ENCODE measurements at places on chromosomes 3 and 15. TPM values are rescaled to one million over a fixed set of nuclear protein-coding genes. Genes with fewer than 3 reads are reported as not detected.

The MYL3 gene
- not detected for polyA plus RNA-seq

- DNase-seq: peak; percentile 81
Measured at GRCh38 chr15:76533060-76533820, 196.7 kb downstream of the ISL2 start.

The RARRES1 gene
- polyA plus RNA-seq: not detected

DNA sequence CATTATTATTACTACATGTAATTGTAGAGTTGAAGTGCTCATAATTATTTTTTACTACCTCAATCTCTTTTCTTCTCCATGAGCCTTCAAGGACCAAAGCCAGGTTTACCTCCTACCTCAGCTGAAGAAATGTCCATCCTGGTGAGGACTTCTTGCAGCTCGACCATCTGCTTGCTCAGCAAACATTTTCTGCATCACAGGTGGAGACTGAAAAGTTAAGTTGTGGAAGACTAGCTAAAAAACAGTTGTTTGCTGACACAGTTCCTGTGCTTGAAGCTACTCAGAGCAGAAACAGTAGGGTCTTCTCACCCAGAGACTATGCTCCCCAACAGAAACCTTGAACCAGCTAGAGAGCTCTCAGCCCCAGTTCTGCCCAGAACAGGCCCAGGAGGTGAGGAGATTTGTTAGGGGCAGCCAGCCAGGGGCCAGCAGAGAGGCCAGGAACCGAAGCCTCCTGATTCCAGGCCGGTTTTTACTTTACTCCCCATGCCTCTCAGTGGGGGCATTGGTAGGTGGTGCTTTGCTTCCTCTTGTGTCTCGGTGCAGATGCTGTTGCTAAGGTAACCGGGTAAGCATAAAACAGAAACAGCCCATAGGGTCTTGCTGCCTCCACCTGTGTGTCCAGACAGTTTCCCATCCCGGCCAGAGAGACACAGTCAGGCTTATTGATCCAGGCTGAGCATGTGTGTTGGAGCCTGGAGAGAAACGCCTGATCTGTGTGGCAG is 54.9 kb downstream of the CCNL1 start:
- DNase-seq: no peak

DNA sequence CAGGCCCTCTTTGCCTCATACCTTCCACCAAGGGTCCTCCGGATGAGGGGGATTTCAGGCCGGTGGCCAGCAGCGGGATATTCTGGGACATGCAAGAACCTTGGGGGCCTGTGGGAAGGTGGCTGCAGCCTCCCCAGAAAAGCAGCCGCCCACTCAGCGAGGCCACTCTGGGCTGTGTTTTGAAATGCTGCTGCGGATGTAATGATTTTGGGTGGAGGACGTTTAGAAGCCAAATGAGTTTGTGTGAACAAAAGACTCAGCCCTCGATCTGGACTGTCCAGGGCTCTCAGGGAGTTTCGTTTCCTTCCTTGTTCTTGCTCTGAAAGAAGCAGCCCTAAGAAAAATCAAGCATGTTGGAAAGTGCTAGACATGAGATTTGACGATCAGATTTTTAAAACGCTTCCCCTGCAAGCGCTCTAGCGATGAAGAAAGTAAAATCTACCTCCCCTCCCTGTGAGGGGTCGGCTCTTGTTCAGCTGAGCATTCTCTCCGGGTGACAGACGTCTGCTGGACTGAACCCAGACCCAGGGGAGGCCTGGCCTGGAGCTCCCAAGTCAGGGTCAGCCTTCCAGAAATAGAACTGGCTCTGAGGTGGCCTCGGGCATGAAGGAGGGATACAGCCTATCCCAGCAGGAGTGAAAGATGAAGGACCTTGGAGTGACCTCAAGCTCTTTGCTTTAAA is 12.9 kb downstream of the HEG1 start:
- DNase-seq: no peak

DNA sequence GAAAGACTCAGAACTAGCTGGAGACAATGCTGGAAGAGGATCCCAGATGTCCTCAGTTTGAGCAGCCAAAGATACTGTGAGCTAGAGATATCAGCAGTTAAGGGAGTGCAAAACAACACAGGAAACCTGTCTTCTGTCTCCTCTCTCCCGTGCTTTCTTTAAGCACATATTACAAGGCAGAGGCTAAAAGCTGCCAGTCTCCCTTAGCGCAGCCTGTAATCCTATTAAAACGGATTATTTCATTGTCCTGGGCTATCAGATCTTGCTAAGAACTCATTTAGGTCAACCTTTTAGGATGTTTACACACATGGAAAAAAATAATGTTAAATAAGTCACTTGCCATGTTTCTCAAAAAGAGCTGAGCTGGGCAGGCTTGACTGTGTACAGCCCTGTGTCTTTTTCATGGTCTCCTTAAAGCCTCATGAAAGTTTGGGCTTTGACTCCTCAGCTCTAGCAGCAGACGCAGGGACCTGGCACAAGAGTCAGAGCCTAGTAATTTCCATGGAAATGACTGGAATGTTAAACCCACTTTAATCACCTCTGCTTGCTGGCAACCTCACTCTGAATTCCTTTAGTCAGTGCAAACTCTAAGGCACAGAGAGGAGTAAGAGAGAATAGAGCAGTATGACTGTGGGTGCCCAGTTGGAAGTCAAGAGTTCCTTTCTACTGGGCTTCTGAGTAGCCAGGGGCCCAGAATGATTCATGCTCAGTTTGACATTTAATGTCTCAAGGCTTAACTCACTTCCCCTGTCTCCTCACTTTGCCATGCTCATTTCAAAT is 491.9 kb downstream of the NTRK3 start:
- DNase-seq: no peak

The HIGD2B gene
- not detected for polyA plus RNA-seq

The CPN2 gene
- 29.3 TPM for polyA plus RNA-seq

DNA sequence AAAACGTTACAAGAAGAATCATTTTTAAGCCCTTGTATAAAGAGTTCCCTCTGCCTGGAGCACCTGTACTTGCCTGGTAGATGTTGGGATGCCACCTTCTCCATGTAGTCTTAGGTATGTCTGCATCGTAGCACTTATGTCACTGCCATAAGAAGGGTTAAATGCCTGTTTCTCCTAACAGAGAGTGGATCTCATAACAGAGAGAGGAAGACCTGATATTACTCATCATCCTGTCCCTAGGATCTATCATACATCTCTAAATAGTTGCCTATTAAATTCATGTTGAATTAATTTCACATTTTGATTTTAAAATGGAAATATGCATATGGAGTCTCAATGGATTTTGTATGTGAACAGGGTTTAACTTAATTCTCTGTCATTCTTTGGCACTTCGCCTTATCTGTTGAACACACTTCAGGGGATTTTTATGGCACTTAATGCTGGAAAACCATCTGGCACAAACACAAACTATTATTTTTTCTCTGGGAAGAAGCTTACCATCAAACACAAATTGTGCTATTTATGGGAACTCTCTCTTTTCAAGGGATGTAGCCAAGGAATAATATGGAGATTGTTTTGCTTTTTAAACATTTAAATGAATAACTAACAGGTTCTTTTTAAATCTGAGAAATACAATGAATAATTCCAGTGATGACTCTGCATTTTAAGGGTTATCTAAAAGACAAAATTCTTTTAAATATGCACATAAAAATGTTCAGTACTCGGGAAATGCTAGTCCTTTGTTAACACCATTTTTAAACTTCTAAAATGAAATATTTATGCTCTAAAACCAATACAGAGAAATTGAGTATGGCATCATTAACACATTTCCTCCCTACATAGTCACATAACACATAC is 230.7 kb downstream of the ZNF385D start:
- no peak for DNase-seq

The SEMA3B gene
- polyA plus RNA-seq: 173 TPM

- no peak for DNase-seq
Measured at GRCh38 chr15:30956216-30957124, 35.0 kb downstream of the MTMR10 start.

The CA12 gene
- polyA plus RNA-seq: 0.20 TPM
